NCI-H2081 (cell line): ENCODE measurements at places on chromosomes 11 and 22.

DNA sequence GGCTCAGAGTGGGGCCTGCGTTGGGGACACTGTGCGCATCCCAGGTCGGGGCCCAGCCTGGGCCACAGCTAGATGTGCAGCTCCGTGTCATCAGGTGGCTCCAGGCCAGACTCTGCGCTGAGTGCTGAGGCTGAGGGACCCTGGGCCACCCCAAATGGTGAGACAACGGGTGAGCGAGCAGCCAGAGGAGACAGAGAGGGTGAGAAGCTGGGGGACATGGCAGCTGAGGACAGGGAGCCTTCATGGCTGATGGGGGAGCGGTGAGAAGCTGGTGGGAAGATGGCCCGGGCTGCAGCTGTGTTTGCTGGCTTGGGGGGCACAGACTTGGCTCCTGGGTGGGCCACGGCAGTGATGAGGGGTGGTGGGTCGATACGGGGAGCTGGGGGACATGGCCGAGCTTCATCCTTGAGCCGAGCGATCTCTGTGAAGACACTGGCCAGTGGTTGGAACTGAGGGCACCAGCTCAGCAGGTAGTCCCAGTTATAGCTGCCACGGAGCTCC, 2.5 kb upstream of the TPP1 start:
- no peak for DNase-seq

- no peak for DNase-seq
Observed at GRCh38 chr11:72579816-72580641, 94.2 kb downstream of the PDE2A start.

DNA sequence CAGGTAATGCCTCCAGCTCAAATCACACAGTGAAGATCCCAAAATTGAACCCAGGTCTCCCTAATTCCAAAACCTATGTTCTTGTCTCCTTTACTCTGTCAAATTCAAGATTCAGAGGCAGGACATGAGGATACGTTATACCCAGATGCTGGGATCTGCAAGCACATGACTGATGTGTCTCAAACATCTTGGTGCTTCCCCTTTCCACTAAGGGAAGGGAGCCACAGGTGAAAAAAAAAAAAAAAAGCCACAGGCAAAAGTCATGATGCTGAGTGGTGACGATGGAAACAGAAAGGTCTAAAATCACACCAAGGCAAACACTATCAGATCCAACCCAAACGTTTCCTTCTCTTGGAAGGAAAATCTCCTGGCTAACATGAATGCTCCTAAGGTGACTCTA, 24.0 kb downstream of the ABTB2 start:
- DNase-seq: no peak

DNA sequence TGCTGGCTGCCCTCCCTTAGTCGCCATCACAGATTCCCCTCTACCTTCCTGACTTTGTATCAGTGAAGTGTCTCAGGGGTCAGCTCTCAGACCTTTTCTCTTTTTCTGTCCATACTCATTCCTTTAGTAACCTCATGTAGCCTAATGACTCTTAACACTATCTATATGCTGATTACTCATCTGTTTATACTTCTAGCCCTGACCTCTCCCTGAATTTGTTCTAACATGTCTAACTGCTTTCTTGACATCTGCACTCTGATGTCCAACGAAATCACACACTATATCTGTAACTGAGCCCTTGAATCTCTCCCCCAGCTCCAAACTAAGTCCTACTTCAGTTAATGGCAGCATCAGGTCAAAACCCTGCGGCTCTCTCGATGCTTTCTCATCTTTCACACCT, 135.8 kb upstream of the TIMP3 start:
- DNase-seq: no peak

DNA sequence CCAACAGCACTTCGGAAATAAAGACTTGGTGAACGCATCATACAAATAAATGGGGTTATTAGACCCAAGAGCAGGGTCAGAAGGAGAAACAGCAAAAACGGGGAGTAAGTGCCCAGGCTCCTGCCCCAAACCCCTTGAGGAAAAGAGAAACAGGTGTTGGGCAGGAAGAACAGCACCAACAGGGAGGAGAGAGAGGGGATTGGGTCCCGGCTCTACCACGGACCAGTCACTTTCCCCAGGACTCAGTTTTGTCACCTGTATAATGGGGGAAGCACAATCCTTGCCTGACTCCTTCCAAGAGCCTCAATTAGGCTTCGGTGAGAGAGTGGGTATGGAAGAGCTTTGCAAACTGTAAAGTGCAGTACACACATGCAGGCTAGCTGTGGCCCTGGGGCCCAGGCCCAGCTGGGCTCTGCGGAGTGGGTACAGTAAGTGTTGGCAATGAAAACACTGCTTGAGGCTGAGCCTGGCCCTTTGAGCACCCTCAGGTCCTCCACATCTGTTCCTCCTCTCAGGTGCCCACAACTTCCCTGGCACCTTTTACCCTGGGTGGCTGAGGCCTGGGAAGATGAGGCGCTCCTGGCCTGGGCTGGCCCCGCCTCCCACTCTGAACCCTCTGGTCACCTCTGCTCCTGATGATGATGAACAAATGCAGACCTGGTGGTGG, 8.9 kb downstream of the SLC29A2 start:
- DNase-seq: no peak

- no peak for DNase-seq
Observed at GRCh38 chr22:37711490-37711889, 14.6 kb downstream of the TRIOBP start.

DNA sequence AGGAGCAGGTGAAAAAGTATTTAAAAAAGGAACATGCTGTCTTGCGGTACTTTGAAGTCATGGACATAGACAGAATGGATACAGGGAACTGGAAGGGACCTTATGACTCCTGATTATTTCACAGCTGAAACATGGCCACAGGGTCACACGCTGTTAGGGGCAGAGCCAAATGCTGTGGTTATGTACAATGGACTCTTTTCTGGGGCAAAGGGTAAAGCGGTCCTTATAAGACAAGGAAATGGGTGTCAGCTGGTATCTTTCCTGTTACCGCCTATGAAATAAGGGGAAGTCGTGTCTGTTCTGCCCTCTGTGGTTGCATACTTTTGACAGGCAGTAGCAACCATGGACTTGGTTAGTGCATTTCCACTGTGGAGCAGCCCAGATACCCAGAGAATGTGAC, 12.8 kb upstream of the ST14 start:
- DNase-seq: no peak

GRCh38 chr11:122882857-122883645, 492 bp downstream of the JHY start:
- DNase-seq: peak; percentile 83

DNA sequence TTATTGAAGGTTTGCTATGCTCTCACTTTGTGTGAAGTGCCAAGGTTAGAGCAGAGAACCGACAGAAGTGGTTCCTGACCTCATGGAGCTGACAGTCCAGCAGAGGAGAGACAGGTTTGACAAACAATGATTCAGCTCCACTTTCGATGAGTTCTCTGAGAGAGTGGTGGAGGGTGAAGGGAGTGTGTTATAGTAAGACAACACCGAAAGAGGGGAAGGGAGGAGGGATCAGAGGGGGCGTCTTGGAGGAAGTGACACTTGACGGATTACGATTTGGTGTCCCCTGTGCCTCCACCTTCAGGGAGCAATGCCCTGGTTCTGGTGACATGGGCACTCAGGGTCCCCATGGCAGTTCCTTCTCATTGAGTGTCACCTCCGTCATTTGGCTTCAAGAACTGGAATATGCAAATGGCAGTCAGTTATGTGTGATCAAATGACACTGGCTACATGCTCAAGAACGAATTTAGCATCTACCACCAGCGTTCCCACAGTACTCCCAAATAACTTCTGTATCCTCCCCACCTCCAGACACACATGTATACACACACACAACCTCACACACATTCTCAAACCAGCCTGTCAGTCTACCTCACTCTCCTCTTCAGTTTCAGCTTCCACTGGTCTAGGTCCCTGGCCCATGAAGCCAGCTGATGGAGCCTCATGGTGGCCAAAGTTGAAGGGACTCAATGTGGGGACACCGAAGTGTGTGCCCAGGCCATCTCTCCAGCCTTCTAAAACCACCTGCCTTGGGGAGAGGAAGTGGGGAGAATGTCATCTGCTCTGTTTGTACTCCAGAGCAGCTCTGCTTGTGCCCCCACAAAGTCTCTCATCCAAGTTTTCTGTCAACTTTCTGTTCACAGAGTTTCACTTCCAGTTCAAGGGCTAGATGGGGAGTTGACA, 31.4 kb upstream of the NUP160 start:
- no peak for DNase-seq

GRCh38 chr22:19599004-19599403, 74.8 kb upstream of the CLDN5 start:
- DNase-seq: no peak

DNA sequence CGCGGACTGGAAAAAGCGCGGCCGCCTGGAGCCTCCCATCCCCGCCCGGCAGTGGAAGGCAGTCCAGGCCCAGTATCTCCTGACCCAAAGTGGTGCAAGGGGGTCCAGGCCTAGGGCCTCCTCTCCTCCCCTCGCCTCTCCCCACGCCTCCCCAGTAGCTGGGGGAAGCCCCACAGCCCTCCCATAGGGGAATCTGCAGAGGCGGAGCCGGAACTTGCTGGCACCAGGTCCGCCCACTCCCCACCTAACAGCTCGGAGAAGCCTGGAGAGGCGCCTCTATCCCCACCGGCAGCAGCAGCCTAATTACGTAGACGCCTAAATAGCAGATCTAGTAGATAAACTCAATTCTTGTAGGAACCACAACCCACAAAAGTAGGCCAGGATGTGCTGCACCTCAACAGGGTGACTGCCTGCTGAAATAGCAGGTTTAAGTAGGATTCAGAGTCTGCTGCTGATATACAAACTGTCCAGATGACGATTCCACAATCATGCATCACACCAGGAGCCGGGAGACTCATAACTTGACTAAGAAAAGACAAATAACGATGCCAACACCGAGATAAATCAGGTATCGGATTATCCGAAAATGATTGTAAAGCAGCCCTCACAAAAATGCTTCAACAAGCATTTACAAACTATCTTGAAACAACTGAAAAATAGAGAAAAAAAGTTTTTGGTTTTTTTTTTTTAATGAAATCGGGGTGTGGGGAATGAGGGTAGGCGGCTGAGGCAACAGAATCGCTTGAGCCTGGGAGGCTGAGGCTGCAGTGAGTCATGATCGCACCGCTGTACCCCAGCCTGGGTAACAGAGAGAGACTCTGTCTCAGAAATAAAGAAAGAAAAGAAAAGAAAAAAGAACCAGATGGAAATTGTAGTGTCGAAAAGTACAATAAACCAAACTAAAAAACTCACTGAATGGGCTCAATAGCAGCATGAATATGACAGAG, 11.4 kb upstream of the BRD1 start:
- DNase-seq: no peak

GRCh38 chr11:22467248-22467647, 129.1 kb downstream of the SLC17A6 start:
- DNase-seq: no peak

DNA sequence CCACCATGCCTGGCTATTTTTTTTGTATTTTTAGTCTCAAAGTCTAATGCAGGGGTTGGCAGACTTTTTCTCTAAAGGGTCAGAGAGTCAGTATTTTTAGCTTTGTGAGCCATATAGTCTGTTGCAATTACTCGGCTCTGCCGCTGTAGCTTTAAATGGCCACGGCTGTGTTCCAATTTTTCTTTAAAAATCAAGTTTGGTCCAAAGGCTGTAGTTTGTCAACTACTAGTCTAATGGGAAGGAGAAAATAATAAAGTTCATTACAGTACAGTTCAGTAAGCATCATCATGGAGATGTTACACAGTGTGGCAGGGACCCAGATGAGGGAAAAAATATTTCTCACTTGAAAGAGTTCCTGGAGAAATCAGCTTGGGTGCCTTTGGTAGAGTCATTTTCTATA, 107.6 kb downstream of the CSNK2A3 start:
- no peak for DNase-seq

DNA sequence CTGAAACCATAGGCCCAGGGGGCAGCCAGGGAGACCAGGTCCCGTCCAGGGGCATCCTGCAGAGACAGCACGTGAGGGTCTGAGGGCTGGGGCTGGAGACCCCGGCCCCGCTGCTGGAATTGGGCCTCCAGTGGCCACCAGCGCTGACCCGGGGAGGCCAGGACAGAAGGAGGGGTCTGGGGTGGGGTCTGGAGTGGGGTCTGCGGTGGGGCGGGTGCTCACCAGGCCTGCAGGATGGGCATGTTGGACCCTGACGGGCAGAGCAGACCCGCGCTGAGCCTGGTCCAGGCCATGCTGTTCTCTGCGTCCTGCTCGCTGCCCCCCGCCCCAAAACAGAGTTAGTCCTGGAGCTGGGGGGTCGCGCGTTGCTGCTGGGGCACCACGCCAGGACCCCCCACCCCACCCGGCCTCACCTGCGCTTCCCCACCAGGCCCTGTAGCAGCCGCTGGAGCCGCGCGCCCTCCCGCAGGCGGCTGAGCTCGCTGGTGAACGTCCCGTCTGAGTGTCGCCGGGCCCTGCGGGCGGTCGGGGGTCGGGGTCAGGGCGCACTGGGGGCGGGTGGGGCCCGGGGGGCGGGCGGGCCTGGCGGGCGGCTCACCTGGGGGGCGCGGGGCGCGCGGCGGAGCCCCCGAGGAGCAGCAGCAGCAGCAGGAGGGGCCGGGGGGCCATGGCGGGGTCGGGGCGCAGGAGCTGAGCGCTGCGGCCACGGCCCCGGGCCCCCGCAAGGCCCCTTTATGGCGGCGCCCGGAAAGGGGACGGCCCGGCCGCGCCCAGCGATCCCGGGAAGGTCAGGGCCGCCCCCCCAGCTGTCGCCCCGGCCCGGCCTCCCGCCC, at the start of gene SCT:
SCT (minus strand) TSS at position 707 of the 833 bp plus-strand sequence; CDS start at position 669, 38 bp downstream.
- no peak for DNase-seq

GRCh38 chr22:43819421-43819921, 7.4 kb upstream of the EFCAB6 start:
- DNase-seq: no peak

DNA sequence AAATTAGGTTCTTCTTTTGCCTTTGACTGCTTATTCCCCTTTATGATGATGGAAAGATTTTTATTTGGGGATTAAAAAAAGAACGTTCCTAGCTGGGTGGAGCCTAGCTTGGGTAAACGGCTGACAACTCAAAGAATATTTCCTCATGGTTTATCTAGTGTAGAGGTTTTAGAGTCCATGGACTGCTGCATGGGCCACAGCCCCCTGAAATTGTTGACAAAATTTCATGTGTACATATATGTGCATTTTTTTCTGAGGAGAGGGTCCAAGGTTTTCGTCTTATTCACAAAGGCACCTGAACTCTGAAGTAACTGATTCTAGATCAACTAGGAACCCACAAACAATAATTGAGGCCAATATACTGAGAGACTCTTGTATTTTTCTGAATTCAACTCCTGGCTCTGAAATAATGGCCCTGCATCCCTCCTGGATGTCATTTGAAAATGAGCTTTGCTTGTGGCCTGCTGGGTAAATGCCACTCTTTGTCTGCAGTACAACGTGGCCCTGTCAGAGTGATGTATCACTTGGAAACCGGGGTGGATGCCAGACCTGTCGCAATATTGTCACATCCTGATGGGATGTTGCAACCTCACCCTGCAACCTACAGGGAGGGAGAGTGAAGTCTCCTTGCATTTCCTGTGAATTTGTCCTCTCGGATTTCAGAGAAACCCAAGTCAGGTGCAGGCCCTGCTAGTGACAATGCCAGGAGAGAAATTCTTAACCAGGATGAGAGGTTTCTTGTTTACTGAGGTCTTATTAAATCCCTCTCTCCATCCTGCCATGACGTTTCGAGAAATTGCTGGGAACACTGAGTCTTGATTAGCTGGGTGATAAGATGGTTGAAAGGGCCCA, 33.8 kb downstream of the EHF start:
- peak; percentile 55 for DNase-seq

- no peak for DNase-seq
Observed at GRCh38 chr11:130792772-130793171, 123.5 kb downstream of the SNX19 start.
